ENCODE measurements at places on chromosomes 4 and X.

GRCh38 chrX:150357790-150358189 lies 5.3 kb upstream of the MAMLD1 start:
- no peak for DNase-seq

DNA sequence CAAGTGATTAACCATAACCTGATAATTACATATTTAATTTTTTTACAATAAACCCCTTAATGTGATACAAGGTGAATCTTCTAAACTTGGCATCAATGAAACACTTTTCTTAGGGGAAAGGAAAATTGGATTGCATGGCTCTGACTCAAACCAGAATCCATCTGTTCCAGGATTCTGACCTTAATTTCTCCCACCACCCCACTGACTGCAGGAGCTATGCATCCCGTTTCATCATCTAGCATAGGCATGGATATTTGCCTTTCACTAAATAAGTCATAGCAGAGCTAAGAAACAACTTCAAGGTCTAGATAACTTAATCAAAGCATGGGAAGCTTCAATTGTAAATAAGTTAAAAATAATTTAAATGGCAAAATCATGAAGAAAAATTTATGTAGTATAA lies 156.3 kb downstream of the BTC start:
- DNase-seq: no peak

DNA sequence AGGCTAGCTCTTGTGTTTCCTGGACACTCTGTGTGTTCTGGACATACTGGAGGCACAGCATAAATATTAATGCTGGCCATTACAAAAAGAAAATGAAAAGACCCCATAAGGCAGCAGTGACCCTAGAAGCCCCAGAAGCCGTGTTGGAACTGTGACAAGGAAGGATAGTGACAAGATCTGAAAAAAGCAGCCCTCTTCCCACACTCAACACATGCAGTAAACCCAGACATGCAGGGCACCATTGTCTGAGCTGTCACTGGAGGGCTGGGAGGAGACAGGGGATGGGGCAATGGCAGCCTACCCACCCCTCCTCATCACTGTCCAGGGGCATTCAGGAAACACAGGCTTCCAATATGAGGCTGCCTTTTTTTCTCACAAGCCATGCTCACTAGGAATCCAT lies 6.5 kb downstream of the TRIM2 start:
- no peak for DNase-seq

GRCh38 chrX:13369256-13370030 lies 49.6 kb upstream of the ATXN3L start:
- DNase-seq: peak; percentile 4

DNA sequence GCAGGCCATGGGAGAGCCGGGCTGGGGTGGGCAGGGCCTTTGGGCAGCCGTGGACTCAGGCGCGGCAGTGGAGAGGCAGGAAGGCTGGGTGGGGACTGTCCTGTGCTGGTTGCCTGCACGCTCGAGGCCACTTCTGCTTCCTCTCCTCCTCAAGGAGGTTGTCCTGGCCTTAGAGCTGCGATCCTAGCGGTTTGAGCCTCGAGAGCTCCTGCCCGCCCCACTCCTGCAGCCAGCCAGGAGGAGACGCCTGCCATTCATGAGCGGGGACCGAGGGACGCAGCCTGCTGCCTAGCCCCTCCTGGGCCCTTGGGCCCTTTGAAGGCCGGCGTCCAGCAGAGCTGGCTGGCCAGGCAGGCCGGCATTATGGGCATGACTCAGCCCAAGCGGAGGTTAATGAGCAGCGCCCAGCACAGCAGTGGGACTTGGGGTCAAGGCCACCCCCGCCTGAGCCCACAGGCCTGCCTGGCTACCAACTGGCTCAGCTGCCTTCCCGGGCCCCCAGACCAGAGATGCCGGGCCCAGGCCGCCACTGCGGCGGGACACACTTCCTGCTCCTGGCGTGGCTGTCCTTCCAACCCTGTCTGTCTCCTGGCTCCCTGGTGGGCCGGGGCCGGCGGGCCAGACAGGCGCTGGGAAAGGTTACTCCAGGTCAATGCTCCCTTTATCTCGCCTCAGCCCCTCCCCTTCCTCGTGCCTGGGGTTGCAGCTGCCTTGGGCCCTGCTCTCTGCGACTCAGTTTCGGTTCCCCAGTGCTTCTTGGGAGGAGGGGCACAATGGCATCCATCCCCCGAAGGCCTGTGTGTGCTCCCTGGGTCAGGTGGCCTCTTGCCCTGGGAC lies 1.8 kb downstream of the ABCD1 start:
- peak; percentile 57 for DNase-seq

DNA sequence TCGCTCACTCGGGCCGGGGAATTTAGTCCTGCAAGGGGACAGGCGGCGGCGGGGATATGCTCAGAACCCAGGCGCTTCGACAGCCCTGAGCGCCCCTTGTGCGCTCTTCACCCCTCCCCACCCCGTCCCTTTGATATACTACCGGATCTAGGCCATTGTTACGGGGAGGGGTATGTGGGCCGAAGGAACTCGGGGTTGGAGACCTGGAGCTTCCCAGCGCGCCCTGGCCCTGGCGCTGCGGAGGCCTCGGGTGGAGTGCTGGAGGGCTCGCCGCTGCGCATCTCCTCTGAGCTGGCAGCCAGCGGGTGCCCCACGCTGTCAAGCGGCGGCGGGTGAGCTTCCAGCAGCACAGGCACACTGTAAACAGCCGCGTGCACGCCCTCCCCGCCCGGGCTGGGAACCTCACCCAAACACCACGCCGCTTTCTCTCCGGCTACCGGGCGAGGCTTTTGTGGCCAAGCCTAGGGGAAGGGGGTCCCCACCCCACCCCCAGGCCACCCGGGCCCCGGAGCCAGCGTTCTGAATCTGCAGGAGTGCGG lies 54.5 kb upstream of the BCOR start:
- no peak for DNase-seq

DNA sequence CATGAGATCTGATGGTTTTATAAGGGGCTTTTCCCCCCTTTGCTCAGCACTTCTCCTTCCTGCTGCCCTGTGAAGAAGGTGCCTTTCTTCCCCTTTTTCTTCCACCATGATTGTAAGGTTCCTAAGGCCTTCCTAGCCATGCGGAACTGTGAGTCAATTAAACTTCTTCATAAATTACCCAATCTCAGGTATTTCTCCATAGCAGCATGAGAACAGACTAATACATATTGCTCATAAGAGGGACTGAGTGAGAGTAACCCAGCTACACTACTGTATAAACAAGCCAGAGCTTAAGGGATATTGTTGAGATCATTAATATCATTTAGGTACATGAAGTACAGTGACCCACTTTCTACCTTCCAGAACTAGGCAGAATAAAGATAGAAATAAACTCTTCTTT lies 102.9 kb downstream of the TEX13A start:
- no peak for DNase-seq

DNA sequence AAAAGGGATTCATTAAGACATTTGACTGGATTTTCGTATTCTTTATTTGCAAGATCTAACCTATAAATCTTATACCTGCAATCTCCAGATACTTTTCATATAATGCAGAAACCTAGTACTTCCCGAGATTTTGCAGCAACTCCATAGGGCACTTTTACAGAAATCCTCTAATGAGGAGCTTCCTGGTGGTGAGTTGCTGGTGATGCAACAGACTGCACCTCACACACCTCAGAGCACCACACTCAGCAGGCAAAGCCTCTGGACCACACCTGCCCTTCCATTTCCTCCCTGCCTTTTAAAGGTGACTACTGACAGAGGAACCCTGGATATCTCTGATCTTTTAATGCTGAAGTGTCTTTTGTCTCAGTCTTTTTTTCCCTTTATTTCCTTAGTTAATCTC lies 289.4 kb downstream of the TRAM1L1 start:
- no peak for DNase-seq

DNA sequence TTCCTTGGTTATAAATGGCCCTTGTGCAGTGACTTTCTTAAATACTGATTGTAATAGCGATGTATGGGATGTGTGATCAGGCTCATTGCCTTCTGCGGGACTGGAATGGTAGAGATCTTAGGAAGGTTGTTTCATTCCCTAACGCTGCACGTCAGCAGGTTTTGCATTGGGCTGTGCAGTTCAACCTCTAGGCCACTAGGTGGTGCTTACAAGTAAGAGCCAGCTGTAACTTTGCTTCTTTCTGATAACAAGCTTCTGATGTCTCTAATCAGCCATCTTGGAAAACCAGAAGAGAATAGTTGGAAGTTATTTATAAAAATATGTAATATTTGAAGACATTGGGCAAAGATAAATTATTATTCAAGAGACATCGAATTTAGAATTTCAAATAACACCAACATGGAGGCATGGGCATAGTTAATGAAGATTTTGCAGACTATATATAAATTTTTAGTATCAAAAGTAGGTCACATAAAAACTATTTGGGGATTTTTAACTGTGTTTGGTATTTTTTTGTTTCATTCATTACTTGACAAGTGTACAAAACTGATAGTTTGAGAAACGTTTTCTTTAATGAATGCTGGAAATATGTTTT lies 339.7 kb upstream of the PCDH7 start:
- peak; percentile 14 for DNase-seq

- DNase-seq: peak; percentile 2
These were observed 401.0 kb downstream of the FSTL5 start for GRCh38 chr4:161762796-161763195.

- no peak for DNase-seq
These were observed 76.7 kb downstream of the SCD5 start for GRCh38 chr4:82721819-82722423.

GRCh38 chr4:1887052-1887451 lies 15.9 kb downstream of the NSD2 start:
- DNase-seq: no peak

DNA sequence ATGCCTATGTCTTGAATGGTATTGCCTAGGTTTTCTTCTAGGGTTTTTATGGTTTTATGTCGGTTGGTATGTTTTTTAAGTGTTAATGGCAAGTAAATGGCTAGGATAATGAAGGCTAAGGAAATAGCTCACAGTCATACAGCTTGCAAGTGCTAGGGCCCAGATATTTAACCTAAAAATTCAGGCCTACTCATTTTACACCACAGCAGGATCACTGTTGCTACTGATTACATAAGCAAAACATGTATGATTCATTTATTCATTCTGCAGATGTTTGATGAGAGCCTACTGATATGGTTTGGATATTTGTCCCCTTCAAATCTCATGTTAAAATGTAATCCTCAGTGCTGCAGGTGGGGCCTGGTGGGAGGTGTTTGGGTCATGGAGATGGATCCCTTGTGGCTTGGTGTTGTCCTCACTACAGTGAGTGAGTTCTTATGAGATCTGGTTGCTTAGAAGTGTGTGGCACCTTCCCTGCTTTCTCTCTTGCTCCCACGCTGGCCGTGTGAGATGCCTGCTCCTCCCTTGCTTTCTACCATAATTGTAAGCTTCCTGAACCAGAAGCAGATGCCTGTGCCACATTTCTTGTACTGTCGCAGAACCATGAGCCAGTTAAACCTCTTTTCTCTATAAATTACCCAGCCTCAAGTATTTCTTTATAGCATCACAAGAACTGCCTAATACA lies 175.5 kb downstream of the MAPK10 start:
- no peak for DNase-seq

GRCh38 chr4:188879598-188879997 lies 740.4 kb downstream of the TRIML1 start:
- no peak for DNase-seq

DNA sequence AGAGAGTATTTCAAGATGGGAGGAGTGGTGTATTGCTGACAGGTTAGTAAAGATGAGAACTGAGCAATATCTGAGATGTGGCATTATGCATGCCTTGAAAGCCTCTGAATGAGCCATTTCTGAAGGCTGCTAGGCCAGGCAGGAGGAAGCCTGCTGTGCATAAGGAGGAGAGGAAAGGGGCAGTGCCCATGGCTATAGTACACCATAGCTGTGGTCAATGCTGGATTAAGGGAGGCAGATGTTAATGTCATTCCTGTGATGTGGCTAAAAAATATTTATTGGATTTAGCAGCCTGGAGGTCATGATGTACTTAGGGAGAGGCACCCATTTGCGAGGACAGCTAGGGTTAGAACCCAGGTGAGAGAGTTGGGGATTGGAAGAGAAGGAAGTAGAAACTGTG lies 130.0 kb upstream of the LNX1 start:
- no peak for DNase-seq

GRCh38 chr4:41256740-41257256 lies at the start of gene UCHL1:
Gene UCHL1, plus strand, starts transcription at chr4:41256928. Its CDS starts 49 bp downstream, at chr4:41256977.
- no peak for DNase-seq

DNA sequence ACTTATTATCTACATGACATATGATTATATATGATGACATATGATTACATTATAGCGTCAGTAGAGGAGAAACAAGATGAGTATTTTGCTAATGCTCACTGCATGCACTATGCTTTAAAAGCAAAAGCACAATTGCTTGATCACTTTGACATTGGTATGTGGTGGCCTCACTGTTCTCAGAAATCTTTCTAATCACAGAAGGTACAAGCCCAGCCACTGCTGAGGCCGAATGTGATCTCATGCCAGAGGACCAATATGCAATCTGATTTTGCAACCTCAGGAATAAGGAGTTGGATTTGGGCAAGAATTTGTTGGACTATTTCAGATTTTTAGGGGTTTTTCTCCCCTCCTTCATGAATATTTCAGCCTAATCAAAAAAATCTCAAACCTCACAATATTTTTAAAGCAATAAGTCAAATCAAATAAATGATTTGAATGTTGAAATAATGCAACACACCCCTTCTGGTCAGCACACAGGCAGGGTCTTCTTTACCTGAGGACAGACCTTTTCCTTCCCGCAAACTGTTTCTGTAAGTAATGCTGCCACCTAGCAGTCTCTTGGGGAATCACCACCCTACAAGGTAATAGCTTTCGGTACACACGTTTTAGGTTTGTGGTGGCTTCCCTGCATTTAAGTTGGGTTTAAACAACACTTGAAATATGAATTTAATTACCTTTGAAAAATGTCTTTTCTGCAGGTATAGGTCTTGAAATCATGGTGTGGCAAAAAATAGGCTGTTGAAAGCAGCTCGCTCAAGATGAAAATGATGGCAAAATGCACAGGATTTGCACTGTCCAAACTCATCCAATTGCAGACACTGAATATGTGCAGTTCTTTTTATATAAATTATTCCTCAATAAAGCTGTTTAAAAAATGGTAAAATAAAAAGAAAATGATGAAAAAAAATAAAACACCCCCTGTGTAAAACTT lies 4.8 kb upstream of the CXCL13 start:
- peak; percentile 81 for DNase-seq

- no peak for DNase-seq
These were observed 71.3 kb upstream of the ACSL1 start for GRCh38 chr4:184896868-184897715.

GRCh38 chr4:3708103-3708510 lies 58.1 kb upstream of the ADRA2C start:
- no peak for DNase-seq

GRCh38 chrX:119189595-119189994 lies 46.5 kb upstream of the PGRMC1 start:
- no peak for DNase-seq
